Stimulated activated CD8-positive, alpha-beta memory T cell treated with anti-CD3 and anti-CD28 coated beads, Interleukin-4, amount 100 ng/mL, for 1 hour (primary cell): ENCODE measurements at places on chromosomes 11 and 22.

DNA sequence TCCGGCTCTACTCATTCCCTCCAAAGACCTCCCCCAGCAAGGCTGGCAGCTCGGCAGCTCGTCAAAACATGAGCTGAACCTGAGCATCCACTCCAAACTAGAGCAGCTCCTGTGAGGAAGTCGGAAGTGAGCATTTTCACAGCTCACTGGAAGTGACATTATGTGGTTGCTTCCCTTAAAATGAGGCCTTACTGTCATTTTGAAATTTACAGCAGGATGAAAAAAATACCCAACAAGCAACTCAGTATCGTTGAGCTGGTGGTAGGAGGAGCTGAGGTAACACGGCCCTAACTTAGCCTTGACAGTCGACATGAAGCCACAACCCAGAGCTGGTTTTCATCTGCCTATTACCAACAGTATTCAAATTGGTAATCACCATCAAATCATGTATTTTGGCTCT lies 38.0 kb upstream of the ARFGAP3 start:
- no peak for DNase-seq

- DNase-seq: no peak
Observed at GRCh38 chr11:72969894-72970335, 155.7 kb downstream of the ATG16L2 start.

DNA sequence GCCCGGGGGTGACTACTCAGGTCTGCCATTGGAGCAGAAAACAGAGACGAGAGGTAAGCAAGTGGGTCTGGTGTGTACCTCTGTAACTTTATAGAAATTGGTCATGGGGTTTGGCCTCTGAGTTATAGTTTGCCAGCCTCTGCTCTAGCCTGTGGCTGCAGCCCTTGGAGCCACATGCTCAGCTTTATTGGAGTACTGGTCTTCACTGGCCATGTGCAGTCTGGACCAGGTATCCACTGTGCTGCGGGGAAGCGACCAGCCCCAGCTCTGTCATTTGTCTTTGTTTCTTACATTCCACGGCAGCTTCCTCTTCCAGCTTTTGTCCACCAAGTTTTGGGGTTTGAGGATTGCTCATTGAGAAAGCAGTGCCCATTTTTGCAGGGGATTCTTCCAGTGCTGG lies 453.4 kb downstream of the TBC1D22A start:
- DNase-seq: no peak

DNA sequence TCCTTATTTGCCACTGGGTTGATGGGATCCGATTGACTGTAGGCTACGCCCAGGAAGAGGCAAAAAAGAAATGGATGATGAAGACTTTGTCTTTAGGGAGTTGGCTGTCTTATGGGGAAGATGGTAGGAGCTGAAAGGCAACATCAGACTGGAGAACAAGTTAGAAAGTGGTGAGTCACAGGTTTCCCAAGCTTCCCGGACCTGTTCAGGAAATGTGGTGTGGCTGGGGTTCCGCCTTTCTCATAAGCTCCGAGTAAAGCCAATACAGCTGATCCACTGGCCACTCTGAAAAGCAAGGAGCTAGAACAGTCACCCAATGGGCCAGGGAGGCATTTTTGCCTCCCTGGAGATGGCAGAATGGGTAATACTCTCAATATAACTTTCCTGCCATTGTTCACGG lies 194.5 kb downstream of the SNX19 start:
- no peak for DNase-seq

GRCh38 chr11:124050748-124051147 lies 9.6 kb upstream of the OR10G7 start:
- no peak for DNase-seq

DNA sequence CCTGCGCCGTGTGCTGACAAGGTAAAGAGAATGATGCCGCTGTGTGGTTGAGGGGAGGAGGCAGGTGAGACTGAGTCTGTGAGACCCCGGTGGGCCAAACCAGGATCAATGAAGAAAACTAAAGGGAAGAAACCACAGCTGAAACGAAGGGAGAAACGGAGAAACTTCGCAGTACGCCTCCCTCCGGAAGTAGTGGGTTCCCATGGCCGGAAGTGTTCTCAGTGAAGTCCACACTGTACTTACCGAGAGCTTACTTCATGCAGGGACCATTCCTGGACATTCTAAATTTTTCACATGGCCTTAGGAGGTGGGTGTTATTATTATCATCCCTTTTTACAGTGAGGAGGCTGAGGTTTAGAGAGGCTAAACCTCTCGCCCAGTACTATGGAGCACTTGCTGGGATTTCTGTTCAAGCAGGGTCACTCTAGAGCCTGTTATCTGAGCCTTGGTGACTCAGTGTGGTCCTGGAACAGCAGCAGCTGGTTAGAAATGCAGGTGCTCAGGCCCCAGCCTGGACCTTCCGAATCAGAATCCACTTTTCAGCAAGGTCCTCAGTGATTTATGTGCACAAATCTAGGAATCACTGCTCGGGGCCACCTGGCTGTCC lies 17.9 kb downstream of the CD5 start:
- no peak for DNase-seq

- no peak for DNase-seq
Observed at GRCh38 chr22:43234264-43234988, 47.5 kb upstream of the TTLL12 start.

DNA sequence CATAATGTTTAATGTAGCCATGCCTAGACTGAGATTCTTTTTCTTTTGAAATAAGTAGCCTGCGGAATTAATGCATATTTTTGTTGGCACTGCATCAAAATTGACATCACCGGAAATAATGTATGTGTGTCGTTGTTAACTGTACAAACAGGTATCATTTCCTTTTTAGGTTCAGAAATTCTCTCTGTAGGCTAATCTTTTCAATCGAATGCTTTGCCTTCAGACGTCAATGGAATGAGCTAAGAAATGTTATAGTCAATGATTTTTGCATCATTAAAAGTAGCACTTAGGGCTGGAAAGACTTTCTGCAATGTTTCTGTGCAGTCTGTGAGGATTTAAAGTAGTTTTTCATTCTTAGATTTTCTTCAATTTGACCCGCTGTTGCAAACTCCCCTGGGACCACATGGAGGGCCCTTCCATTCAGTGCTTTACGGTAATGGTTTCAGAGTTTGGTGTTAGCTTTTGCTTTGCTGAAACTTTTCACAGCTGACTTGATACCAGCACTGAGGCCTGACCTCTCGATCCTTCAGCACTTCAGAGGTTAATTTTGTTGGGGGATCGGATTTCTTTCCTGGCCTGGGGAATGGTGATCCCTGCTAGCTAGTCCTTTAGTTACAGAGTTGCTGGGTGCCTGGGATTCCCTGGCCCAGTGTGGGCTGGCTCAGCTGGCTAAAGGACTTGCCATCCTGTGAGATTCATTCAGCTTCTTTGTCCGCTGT lies 137.8 kb downstream of the DBX1 start:
- no peak for DNase-seq

GRCh38 chr11:8723711-8724110 lies 41.1 kb downstream of the RPL27A start:
- no peak for DNase-seq

DNA sequence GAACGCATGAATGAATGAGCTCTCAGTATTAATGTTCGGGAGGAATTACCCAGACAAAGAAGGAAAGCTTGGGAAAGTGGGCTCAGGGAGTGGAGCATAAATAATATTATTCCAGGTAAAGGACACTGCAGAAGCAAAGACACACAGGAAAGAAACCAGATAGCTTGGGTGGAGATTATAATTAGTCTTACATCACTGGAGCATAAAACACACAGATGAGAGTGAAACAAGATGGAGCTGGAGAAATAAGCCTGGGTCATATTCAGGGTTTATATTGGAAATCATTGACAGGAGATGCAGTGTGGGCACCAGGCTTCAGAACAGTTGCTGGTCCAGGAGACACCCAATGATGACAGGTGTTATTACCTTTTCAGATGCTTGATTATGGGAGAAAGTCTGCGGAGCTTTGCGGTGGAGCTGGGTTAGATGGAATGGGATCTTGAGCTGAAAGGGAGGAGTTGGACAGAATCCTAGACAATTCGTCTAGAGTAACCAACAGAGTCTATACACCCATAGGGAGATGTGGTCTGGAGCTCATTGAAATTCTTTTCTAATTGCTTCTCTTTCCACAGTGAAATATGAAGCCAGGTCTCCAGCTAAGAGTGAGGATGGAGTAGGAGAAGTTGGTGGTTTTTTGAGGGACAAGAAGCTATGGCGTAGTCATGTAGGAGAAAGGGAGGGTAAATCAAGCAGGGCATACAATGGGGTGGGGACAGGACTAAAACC lies 227.2 kb downstream of the FAM76B start:
- DNase-seq: no peak

DNA sequence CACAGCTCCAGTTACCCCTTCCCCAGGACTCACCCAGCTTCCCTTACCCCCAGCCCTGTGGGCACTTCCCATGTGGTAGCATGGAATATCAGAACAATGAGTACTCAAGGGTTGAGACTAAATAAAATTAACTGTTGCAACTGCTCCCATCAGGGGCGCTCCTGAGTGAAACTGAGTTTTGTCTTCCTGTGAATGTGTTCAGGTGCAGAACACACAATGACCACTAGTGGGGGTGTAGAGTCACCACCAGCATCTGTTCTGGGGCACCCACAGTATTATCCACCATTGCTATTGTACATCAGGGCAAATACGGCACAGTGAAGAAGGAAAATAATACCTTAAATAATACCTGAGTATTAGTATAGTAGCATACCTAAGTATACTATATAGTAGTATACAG lies 689.7 kb downstream of the TBC1D22A start:
- no peak for DNase-seq

- DNase-seq: no peak
Observed at GRCh38 chr22:23773483-23774113, 949 bp downstream of the MMP11 start.

DNA sequence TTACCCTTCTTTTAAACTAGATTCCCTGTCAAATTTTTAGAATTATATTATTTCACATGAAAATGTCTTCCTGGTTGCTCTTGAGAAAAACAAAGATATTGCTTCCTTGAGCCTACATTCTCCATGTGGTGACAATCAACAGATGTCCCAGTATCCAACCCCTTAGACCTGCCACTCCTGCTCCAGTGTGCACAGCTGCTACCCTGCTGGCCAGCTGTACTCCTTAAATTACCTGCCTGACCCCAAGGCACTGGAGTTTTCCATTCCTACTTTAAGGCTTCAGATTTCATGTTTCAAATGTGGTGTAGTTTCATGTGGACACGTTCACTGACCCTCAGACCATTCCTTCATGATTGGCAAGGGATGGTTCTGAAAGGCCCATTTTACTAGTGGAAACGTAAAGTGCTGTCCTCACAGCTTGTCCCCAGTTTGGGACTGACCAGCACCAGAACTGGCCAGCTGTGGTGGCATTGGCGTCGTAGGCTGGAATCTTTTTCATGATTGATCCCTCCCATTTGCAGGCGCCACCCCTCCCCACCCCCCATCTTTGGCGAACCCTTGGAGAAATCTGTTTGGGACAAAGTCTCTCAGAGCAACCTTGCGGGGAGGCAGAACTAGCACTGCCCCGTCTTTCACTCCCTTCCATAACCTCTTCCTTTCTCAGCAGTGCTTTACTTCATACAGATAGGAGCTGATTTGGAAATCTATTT lies 123.5 kb downstream of the DBX1 start:
- no peak for DNase-seq

GRCh38 chr22:31926969-31927368 lies 17.4 kb upstream of the YWHAH start:
- no peak for DNase-seq

DNA sequence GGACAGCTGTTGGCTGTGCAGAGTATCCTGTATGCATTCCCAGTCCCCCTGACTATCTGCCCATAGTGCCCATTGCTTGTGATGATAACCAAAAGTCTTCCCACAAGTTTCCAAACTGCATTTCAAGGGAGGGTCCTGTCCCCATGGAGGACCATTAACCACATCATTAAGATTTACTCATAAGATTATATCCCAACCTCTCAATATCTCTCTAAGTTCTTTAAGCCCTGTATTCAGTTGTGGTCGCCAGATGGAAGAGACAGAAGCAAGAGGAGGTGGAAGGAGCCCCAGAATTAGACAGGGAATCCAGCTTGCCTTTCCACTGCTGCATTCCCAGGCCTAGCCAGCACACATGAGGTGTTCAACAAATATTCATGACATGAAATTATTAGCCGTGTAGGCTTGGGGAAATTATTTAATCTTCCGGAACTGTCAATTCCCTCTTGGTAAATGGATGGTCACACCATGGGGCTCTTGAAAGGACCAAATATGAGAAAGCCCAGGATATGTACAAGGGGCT lies 42.6 kb upstream of the TIMP3 start:
- no peak for DNase-seq

DNA sequence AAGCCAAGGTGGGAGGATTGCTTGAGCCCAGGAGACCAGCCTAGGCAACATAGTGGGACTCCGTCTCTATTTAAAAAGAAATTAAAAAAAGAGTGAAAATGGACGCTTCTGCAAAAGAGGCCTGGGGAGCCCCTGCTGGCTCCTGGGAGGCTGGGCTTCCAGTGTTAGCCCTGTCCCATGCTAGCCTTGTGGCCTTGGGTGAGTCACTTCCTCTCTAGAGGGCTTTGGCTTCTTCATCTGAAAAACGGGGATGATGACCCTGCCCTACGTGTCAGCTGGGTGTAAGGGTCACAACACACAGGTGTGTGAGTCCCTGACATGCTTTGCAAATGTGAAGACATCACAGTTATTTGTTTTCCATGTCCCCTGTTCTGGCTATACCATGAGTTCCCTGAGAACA lies 32.8 kb downstream of the FAM227A start:
- DNase-seq: no peak

GRCh38 chr11:107438148-107438547 lies 19.5 kb downstream of the CWF19L2 start:
- no peak for DNase-seq

- DNase-seq: no peak
Observed at GRCh38 chr22:20550057-20550817, 42.8 kb downstream of the MED15 start.

- no peak for DNase-seq
Observed at GRCh38 chr11:112355726-112356125, 95.1 kb upstream of the PLET1 start.

DNA sequence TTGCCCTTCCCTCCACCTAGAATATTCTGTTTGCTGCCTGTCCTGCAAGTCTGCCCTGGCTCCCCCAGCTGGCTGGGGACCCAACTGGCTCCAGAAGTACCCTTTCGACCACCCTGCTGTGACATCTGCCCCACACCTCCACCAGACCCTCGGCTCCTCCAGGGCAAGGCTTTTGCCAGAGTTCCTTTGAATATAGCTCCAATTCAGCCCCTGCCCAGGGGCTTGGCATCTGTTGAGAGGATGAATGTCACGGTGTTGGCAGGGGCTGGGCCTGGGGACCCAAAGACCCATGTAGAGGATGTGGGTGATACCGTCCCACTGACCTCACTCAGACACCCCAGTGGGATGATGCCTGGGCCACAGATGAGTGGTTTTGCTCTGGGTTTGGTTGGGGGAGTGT lies 4.0 kb downstream of the NLRP6 start:
- DNase-seq: no peak
